ENCODE measurements at places on chromosomes 12 and 14. TPM values are rescaled to one million over a fixed set of nuclear protein-coding genes. Genes with fewer than 3 reads are reported as not detected.

Gene RD3L
- total RNA-seq: not detected

Gene ANKRD33
- total RNA-seq: not detected

Gene RPL36AL
- 188 TPM for total RNA-seq

Gene OR6C70
- total RNA-seq: not detected

Gene MGST1
- 72.8 TPM for total RNA-seq

Gene IFNG
- total RNA-seq: not detected

Gene IL23A
- not detected for total RNA-seq

Gene SLC4A8
- not detected for total RNA-seq

Gene BMP4
- total RNA-seq: 9.9 TPM

Gene GLIPR1L1
- total RNA-seq: not detected

Gene SLC38A4
- 1.6 TPM for total RNA-seq

Gene SETD1B
- 16.6 TPM for total RNA-seq

Gene PLEKHG7
- total RNA-seq: not detected

Gene TAOK3
- 38.9 TPM for total RNA-seq

Gene KLHL28
- 15.0 TPM for total RNA-seq

Gene ARG2
- total RNA-seq: 9.6 TPM

All from suprapubic skin (tissue), 4 donors.